ENCODE measurements at places on chromosomes 7 and 10. TPM values are rescaled to one million over a fixed set of nuclear protein-coding genes. Genes with fewer than 3 reads are reported as not detected.
A peak's percentile ranks its signal among the peaks of the same experiment; 100 is the strongest.

Gene CAV2
- 204 TPM for total RNA-seq

Gene MINDY4
- total RNA-seq: 4.9 TPM

Gene UCN3
- total RNA-seq: not detected

Gene NPFFR1
- total RNA-seq: 0.02 TPM

Gene TFEC
- total RNA-seq: 2.0 TPM

Gene INHBA
- 1.5 TPM for total RNA-seq

DNA sequence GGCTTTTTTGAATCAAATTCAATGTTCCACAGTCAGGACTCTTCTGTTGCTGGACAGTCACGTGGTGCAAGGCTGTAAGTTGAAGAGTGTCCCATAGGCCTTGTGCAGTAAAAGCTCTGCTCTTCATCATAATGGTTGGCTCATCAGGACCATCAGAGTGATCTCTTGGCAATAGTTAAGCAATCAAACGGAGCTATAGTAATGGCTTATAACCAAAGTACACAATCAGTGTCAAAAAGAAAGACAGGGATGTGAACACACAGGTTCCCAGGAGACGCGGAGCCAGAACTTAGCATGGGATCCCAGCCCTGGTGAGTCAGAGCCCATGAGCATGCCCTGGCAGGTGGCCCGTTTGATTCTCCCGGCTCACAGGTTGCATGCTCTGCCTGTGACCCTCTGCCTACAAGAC is 10.8 kb upstream of the GPNMB start:
- DNase-seq: peak; percentile 68

DNA sequence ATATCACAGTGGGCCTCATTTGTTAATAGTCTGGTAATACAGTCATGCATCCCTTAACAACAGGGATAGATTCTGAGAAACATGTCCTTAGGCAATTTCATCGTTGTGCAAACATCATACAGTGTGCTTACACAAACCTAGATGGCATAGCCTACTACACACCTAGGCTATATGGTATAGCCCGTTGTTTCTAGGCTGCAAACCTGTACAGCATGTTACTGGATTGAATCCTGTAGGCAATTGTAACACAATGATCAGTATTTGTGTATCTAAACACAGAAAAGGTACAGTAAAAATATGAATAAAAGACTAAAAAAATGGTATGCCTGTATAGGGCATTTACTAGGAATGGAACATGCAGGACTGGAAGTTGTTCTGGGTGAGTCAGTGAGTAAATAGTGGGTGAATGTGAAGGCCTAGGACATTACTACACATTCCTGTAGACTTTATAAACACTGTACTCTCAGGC is 12.0 kb upstream of the RHOBTB1 start:
- no peak for DNase-seq

DNA sequence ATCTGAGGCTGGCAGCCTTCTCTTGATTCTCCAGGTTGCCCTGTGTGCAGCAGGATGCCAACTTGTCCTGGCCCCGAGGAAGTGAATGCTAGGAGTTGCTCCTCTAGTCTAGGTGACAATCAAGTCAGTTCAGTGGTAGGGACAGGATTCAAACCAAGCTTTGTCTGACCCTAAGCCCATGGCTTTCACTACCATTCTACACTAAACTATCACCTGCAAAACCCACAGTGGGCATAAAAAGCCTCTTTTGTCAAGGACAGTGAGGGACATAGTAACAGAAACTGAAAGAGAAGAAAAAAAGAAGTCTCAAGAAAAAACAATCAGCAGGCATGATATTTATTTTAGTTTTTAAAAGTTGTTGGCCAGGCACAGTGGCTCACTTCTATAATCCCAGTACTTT is 33.5 kb downstream of the KCNMA1 start:
- no peak for DNase-seq

- no peak for DNase-seq
Measured at GRCh38 chr10:95759233-95759826, 3.4 kb downstream of the ENTPD1 start.

GRCh38 chr10:102627291-102627735 is 17.0 kb upstream of the TRIM8 start:
- DNase-seq: peak; percentile 49

DNA sequence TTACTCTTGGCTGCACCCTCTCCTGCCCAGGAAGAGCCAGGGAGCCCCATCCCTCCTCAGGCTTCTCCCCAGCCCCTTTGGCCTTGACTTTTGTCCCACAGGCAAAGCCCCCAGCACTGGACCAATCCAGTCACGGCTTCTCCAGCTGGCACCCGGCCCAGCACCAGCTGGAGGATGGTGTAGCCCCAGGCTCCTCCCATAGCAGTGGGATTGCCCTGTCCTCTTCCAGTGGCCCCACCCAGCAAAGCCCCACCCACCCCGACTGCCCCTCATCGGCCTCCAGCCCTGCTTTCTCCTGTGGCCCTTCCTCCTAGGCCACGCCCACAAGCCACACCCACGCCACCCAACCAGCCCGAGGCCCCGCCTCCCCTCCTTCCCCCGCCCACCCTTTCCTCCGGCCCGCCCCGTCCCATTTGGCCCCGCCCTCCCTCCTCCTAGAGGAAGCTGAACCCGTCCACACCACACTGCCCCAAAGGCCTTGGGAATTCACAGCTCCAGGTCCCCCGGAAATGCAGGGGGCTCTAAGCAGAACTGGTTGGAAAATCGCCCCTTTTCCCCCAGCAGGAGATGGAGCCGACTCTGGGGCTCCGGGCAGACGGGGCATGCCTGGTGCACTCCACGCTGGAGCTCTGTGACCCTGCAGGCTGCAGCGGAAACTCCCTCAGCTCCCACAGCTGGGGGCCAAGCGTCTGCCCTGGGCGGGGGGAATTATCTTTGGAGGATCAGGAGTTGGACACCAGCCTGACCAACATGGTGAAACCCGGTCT is 25.2 kb downstream of the GET4 start:
- peak; percentile 75 for DNase-seq

DNA sequence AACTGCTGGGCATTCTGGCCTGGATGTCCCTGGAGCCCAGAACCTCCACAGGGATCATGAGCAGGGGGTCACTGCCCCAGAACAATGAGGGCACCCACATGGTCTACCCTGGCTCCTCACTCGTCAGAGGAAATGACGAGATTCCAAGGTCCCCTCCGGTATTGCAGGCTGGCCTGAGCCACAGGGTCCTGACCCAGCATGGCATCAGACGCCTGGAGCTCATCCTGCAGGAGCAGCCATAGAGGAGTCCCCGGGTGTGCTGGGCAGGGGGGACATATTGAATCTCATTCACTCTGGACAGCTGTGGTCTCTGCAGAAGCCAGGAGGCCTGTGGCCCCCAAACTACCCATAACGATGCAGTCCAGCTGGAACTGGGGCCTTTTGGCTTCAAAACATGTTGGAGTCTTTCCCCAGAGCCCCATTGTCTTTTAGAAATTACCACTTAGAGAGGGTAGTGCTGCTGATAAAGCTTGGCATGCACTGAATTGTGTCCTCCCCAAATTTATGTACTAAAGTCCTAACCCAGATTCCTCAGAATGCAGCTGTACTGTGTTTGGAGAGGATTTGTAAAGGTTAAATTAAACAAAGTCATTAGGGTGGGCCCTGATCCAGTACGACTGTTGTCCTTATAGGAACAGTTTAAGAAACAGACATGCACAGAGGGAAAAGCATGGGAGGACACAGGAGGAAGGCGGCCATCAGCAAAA is 27.7 kb downstream of the ANXA8 start:
- DNase-seq: no peak

DNA sequence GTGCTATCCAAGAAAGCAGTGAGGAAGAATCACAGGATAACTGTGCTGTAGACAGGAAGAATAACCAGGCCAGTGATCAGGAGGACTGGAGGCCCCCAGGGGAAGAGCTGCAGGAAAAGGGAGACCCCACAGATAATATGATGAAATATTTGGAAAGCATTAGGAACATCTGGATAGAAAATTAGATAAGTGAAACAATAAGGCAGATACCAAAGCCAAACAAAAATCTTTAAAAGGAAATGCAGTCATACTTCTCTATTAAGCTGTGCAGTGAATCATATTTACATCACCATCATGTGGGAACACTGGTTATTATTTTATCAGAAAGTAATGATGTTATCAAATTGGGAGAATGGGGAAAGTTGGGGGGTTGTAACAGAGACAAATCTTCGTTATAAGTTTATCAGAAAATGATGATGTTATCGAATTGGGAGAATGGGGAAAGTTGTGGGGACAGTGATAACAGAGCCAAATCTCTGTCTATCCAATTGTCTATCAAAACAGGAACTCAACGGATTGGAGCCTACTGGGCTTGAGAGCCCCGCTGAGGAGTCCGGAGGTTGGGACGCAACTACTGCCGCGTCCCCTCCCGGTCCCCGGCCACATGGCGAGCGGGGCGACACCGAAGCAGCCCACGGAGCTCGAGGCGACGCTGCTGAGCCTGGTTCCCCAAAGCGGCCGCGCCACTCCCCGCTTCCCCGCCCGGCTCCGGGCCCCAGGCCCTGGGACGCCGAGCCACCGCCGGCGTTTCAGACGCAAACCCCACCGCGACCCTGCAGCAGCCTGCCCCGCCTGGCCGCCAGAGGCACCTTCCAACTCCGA is 14.0 kb upstream of the RALA start:
- peak; percentile 61 for DNase-seq

DNA sequence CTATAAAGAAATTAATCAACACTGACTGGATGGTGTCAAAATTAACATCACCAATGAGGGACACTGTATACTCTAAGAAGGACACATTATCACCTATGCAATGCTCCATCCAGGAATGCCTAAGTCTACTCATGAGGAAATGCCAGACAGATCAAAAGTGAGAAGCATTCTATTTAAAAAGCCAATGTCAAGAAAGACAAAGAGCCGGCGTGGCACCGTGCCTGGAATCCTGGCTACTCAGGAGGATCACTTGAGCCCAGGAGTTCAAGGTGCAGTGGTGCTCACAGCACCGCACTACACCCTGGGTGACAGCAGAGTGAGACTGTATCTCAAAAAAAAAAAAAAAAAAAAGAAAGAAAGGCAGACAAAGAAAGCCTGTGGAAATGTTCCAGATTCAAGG is 45.5 kb upstream of the ANAPC16 start:
- DNase-seq: no peak

DNA sequence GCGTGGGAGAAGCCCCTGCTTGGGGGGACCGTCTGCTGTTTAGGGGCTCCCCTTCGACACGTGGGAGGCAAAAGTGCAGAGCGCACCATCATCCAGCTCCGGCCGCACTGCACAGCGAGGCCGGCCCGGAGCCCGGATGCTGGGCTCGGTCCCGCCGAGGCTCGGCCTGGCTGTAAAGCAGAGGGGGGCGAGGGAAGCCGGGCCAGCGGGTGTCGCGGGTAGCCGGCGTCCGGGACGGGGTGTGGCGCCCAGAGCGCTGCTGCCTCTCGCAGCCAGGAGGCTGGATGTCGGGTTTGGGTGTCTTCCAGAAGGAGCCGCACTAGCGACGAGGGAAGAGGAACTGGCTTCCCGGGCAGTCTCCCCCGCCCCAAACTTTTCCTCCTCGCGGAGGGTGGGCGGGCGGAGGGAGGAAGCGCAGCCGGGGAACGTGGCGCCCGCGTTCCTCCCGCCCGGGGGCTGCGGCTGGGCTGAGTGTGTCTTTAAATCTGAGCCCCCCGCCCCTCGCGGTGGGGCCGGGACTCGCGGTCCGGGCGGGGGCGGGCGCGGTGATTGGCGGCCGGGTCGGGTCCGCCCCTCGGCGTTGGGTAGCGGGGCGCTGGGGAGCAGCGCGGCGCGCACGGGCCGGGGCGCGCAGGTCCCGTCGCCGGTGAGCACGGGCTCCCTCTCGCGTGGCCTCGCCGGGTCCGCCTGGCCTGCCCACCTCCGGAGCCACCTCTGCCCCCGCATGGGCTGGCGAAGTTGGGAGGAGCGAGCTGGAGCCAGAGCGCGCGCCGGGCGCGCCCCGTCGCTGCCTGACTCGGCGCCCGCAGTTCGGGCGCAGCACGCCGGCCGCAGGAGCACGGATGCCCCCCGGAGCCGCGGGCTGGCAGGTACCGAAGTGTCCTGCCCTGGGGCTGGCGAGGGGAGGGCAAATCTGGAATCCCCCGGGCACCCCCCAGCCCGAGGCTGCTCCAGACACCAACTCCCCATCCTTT is at the start of gene PALD1:
Gene PALD1, plus strand, starts transcription at position 577 of the 974 bp plus-strand sequence. CDS start 47,185 bp downstream, outside the sequence.
- peak; percentile 83 for DNase-seq

DNA sequence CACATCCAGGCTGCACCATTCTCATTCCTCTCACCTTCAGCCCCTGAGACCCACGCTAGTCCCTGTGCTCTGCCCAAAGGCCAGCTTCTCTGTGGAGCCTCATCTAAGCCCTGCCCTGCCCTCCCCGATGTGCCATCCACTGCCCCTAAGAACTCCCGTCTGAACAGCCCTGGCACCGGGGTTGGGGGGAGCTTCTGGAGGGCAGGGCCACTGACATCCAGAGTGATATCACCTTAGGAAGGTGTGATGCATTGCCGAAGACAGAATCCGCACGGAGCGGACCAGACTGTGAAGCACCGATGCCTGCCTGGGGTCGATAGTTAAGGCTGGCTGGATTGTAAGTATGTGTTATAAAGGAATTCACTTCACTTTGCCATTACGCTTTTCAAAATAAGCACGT is 511.0 kb downstream of the PTPRN2 start:
- DNase-seq: no peak

GRCh38 chr7:101186194-101186593 is 6.1 kb upstream of the NAT16 start:
- no peak for DNase-seq

DNA sequence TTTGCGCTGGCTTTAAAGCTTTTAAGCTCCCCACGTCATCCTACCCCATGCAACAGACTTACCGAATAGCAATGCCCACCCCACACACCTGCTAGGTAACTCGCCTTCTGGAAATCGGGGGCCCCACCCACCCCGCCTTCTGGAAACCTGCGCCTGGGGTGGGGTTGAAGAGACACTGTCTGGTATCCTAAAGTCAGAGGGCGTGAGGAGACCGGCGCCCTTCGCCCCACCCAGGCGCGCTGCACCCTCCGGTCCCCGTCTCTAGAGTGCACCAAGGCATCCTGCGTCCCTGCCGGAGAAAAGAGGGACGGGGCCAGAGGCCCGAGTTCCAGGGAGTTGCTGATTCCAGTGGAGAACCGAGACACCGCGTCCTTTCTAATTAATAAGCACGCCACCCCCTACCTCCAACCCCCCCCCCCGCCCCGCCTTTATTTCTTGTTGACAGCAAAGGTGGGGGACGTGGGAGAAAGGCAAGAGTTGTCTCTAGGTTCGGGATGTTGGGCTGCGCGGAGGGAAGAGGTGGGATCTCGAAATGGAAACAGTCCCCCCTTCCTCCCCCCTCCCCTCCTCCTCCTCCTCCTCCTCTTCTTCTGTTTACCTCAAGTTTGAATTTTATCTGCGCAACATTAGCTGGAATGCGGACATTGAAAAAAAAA is 220.9 kb upstream of the MKLN1 start:
- peak; percentile 70 for DNase-seq

- DNase-seq: no peak
Measured at GRCh38 chr7:53719122-53719521, 683.7 kb downstream of the POM121L12 start.
